ENCODE measurements at places on chromosomes 12 and 14.

- DNase-seq = no peak
These were observed 94.4 kb downstream of the BICD1 start for GRCh38 chr12:32201096-32201495.

DNA sequence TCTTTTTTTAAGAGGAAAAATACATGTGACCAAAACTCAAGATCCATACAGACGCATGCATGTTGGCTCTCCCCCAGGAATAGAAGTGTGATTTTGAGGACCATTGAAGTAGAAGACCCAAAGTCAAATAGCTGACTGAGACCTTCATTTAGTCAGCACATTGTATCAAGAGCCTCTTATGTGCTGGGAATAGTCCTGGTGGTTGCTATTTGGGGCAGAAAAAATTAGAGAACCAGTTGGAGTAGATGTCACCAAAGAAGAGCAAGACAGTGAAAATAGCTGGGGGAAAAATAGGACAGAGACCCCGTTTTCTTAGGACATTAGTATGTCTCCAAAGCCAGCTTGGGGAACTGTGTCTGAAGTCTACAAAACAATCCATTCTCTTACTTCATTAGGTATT is 93.6 kb downstream of the PELI2 start:
- DNase-seq = no peak

DNA sequence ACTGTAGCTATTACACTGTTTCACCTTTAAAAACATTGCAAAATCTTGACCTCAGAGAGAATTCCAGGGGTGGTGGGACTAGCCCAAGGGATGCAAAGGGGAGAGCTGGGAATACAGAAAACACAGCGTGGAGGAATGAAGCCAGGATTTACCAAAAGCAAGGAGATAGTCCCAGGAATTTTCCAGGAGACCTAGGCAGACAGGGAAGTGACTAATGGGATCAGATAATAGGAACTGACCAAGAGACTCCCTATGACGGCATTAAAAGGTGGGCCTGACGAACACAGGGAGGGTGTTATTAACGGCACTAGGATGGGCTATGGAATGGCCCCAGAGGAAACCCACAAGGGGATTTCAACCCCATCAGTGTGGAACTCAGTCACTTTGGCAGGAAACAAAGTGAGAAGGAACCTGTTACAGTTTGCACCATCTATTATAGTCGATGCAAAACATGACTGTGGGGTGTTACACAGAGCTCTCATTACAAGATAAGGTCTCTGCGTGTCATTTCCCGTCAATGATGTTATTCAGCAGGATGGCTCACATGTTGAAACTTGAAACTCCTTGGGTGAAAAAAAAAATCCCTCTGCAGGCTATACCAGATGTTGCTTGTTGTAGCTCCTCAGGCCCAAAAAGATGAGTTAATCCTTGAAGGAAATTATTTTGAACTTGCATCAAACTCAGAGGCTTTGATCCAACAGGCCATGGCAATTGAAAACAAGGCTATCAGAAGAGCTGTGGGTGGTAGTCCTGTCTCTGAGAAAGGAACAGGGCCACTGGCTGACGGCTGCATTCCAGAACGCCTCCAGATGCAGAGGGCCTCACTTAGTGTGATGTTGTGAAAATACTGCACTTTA is 58.7 kb downstream of the DRAM1 start:
- DNase-seq = peak; percentile 95

GRCh38 chr14:36424478-36425102 is 95.4 kb downstream of the NKX2-1 start:
- no peak for DNase-seq

DNA sequence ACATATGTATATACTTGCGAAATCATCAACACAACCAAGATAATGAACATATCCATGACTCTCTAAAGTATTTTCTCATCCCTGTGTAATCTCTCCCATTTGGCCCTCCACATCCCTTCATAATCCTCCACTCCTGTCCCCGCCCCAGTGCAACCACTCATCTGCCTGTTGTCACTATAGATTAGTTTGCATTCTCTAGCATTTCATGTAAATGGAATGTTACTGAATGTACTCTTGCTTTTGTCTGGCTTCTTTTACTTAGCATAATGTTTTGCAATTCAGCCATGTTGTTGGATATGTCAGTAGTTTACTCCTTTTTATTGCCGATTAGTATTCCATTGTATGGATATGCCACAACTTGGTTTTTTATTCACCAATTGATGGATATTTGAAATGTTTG is 99.1 kb downstream of the BICD1 start:
- peak; percentile 17 for DNase-seq

GRCh38 chr14:26173581-26174110 is 424.2 kb downstream of the NOVA1 start:
- DNase-seq = no peak

DNA sequence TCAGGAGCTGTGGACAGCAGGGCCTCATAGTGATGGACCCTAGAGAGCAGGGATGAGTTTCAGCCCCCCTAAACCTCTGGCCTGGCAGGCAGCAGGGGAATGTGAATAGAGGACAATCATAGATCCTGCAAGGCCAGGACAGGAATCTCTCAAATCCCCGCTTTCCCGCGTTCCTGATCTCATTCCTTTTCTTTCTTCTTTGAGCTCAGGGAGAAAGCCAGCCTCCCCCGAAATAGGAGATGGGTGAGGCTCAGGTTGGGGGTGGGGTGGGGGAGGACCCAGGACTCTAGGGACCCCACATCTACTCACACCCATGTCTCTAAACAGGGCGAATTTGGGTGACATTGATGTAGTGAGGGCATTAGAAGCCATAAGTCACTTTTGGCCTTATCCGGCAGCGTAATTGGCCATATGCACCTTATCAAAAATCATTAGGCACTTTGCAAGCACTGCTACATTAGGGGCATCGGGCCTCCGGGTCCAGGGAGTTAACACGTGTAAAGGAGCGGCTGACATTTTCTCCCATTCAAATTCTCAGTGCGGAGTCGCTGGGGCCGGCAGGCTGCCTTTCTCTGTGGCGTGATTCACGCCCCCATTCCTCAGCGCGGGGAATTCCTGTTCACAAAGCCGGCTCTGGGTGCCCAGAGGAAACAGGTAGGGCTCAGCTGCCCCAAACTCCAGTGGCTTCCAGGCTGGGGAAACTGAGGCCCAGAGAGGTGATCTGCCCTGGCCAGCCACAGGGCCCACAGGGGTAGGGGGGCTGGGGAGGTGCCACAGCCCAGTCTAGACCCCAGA is 1.5 kb downstream of the LHX5 start:
- no peak for DNase-seq

GRCh38 chr12:3753544-3754284 is 805 bp upstream of the CRACR2A start:
- no peak for DNase-seq

DNA sequence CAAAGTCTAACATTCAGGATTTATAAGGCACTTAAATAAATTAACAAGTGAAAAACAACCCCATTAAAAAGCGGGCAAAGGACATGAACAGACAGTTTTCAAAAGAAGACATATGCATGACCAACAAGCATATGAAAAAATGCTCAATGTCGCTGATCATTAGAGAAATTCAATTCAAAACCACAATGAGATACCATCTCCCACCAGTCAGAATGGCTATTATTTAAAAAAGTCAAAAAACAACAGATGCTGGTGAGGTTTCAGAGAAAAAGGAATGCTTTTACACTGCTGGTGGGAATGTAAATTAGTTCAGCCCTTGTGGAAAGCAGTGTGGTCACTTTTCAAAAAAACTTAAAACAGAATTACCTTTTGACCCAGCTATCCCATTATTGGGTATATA is 60.7 kb upstream of the BDKRB2 start:
- DNase-seq = peak; percentile 57

DNA sequence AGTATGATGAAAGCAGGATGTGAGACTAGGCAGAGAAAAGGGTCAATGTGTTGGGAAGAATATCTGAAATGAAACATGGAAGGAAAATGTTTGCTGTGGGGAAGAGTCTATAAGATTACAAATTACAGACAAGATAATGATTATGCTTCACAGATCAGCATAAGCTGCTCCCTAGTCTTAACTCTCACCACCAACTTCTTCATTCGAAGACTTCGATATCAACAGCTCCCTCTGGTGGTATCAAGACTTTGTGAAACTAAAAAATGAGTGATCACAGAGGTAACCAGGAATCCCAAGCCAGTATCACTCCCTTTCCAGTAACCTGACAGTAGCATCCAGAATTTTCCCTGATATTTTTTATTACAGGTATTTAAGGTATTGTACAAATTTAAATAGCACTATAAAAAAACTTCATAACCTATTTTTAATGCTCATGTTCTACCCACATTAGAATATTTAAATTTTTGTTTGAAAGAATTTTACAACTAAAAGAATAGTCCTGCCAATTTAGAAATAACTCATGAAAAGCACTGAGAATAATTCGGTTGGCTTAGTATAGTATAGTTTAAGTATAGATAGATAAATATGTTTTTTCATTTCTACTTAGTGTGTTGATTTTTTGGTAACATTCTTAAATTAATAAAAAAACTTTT is 84.4 kb downstream of the C2CD5 start:
- DNase-seq = peak; percentile 58

- DNase-seq = peak; percentile 74
These were observed 96.3 kb upstream of the NAV3 start for GRCh38 chr12:77734214-77734883.

GRCh38 chr12:87320724-87321123 is 708.5 kb downstream of the C12orf50 start:
- DNase-seq = peak; percentile 44

GRCh38 chr14:103732868-103733620 is 17.4 kb downstream of the ZFYVE21 start:
- no peak for DNase-seq

DNA sequence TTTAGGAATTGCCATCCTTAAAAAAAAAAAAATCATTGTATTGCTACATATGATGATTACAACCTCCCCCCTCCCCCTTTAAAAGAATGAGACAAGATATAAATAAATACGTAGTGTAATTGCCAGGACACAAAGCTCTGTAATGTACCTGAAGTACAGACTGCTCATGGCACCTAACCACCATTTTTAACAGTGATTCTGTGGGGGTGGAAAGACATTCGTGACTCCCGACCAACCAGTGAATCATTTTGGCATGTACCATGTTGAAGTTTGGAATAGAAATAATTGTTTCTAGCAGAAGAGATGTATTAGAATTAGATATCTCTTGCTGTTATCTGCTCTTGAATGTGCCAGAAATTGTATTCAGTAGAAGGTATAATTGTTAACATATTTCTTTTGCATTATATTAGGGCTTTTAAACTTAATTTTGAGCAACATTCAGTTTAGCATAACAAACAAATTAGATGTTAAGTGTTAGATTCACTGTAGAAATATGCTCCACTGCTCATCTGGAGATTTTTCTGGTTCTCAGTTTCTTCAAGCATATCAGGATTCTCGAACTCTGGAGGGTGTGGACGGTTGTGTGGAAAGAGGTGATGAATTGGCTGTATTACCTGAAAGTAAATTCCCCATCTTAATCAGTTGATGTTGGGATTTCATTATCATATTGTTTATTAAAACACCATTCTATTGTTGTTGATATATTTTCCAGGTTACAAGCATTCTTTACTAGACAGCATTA is 31.1 kb downstream of the FRS2 start:
- peak; percentile 45 for DNase-seq

DNA sequence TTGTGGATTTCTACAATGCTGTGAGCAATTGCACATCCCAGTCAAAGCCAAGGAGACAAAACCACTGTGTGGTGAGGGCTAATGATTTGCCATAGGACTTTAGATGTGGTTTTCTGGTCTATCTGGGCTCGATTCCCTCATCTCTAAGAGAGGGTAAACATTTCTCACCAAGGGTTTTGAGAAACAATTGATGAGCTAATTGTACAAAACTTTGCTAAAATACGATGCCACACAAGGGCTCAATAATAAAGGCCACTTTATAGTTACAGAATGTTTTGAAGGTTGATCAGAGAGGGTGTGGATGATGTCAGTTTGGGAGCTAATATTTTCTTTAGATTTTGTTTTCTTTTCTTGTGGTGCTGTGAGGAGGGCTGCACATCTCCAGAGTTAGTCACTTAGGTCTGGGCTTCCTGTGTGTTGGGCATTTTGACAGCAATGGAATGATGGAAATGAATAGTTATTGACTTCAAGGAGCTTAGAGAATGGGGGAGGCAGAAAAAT is 60.8 kb upstream of the SLC38A4 start:
- peak; percentile 94 for DNase-seq

DNA sequence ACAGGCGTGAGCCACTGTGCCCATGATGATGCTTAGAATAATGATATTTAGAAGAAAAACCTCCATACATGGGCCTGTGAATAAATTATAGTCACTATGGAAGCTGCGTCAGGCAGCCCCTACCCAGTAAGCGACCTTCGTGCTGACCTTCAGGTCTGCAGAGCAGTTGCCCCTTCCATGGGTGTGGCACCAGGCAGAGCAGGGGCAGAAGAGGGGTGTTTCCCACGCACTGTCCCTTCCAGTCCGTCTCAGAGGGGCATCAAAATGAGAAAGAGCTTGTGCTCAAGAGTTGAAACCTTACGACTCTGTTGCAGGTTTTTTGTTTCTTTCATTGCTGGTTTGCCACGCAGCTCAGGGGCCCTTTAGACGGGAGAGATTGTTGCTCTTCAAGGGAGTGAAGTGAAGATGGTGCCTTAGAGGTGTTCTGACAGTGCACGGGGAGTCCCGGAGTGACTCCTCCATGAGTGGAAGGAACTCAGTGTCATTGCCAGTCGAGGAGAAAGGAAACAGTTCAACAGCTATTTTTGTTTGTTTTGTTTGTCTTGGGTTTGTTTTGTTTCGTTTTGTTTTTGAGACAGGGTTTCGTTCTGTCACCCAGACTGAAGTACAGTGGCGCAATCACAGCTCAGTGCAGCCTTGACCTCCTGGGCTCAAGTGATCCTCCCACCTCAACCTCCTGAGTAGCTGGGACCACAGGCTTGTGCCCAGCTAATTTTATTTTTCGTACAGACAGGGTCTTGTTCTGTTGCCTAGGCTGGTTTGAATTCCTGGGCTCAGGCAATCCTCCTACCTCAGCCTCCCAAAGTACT is 13.9 kb downstream of the CKB start:
- no peak for DNase-seq

DNA sequence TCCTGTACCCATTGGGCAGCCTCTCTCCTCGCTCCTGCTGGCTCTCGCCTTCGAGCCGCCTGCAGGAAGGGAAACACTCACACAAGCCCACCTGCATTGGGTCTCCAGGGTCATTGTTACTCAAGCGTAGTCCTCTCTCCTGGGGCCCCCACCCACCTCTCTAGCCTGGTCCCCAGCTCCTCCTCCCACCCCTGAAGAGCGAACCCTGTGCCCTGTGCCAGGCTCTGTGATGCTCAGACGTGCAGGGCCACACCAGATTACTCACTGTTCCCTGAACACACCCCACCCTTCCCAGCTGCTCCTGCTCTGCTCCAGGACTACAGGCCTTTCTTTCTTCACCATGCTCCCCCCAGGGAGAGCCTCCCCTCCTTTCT is 88.1 kb downstream of the NINJ2 start:
- DNase-seq = no peak

GRCh38 chr12:120358412-120359100 is 10.4 kb downstream of the MSI1 start:
- no peak for DNase-seq
